ENCODE measurements at places on chromosomes 7 and 10.
A peak's percentile ranks its signal among the peaks of the same experiment; 100 is the strongest.

DNA sequence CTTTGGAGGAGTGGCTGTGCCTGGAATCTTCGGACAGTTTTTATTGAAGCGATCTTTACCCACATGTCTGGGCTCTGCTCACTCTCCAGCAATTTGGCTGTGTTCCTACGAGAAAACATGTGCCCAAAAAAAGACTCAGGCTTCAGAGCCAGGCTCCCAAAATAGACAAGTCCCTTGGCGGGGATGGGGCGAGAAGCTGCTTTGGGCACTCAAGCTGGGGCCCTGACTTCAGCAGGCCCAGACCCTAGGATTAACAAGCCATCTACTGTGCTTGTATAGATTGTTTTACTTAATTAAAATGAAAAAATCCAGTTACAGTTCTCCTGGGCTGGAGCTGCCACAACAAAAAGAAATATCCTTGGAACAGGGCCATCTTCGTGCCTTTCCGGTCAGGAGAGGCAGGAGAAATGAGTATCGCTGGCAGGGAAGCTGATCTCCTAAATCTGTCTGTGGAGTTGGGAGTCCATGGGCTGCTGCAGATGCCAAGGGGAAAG lies 51.4 kb upstream of the PDCD4 start:
- no peak for DNase-seq

DNA sequence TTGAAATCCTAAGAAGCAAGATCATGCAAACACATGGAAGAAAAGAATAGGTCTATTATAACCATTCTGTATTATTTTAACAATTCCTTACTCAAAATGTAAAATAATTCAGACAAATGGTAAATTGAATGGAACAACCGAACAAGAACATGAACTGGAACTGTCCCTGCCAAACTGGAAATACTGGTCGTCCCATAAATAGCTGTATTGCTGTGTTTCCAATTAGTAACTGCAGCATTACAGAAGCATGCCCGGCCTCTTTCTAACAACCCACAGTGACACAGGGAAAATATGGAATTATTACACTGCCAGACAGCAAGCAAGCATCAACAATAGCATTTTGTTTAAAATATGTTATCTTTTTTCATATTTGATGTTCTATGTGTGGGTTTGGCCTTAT lies 1138.5 kb upstream of the PHF14 start:
- no peak for DNase-seq

DNA sequence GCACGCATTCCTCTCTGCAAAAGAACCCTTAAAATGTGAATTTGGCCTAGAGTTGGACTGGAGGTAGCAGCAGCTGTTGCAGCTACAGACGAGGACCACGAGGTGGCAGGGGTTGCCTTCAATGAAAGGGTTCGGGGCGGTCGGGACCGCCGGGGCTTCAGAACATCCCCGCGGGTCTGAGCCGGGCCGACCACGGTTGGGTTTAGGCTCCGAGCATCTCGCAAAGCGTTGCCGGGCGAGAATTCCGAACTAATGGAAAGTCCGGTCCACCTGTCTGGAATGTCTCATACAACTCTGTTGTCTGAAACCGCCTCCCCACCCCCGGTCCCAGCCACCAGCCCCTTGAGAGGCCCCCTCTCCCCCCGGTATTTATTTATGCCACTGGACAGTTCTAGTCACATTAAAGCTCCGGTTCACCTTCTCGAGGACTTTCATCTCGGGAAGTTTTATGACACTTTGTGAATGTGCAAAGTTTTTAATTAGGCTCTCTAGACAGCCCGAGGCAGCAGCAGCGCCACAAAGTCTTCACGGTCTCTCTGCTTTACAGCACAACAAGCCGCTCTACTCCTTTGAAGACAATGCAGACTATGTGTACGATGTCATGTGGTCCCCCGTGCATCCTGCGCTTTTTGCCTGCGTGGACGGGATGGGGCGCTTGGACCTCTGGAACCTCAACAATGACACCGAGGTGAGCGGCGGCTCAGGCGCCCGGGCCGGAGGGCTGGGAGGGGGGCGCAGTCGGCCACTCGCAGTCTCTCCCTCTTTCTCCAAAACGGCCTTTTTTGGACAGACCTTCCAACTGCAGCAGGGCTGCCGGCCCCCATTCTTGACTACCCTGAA lies 246.2 kb downstream of the SLC25A13 start:
- DNase-seq: peak; percentile 67

- no peak for DNase-seq
Measured at GRCh38 chr7:30173058-30173897, 38.5 kb downstream of the MTURN start.

DNA sequence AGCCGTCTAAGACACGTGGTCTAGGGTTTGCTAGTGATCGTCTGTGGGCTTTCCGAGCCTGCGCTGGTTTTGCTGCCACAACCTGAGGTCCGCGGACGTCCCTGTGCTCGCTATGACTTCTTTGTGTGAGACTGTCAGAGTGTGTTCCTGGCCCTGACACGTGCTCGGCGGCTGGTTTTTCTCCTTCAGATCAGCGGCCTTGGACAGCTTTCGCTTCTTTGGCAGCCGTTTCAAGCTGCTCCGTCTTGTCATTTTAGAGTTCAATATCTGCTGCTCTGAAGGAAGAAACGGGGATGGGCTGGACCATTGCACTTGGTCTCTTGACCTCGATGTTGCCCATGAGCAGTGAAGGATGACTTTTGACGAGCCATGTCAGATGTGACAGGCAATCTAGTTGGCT lies 147.3 kb downstream of the MGMT start:
- no peak for DNase-seq

- DNase-seq: no peak
Measured at GRCh38 chr10:120115959-120116358, 223.4 kb downstream of the SEC23IP start.

GRCh38 chr7:39233851-39234529 lies 256.3 kb downstream of the POU6F2 start:
- DNase-seq: no peak

- no peak for DNase-seq
Measured at GRCh38 chr7:85469446-85470010, 282.7 kb upstream of the SEMA3D start.

- DNase-seq: no peak
Measured at GRCh38 chr10:119274519-119275045, 67.2 kb downstream of the GRK5 start.

- DNase-seq: no peak
Measured at GRCh38 chr7:75624134-75624832, 114.5 kb downstream of the HIP1 start.

DNA sequence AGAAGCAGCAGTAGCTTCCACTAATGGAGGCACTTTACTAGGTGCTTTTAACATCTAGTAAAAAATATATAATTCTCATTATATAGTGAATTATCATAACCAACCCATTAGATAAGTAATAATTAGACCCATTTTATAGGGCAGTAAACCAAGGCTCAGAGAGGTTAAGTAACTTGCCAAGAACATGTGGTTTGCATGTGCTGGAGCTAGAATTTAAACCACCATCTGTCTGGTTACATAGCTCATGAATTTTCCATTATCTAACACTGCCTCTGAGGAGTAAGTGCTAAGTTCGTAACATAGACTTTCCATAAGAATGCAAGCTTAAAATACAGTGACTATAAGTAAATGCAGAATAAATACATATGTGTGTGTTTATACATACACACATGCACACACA lies 41.9 kb downstream of the CREB3L2 start:
- DNase-seq: peak; percentile 23

DNA sequence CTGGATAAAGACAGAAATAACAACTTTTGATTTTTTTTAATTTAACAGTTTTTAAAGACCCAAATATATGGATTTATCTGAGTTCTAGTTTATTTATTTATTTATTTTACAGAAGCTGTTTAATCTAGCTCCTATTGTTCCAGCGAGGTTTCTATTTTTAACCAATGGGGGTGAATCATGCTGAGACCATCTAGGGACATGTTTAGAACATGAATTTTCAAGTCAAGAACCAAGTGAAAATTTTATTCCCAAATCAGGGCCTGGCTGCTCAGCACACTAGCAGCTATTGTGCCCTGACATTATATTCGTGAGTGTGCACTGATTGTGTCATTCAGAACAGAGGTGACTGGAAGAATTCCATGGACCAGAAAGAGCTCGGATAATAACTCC lies 24.6 kb upstream of the MPP7 start:
- no peak for DNase-seq

DNA sequence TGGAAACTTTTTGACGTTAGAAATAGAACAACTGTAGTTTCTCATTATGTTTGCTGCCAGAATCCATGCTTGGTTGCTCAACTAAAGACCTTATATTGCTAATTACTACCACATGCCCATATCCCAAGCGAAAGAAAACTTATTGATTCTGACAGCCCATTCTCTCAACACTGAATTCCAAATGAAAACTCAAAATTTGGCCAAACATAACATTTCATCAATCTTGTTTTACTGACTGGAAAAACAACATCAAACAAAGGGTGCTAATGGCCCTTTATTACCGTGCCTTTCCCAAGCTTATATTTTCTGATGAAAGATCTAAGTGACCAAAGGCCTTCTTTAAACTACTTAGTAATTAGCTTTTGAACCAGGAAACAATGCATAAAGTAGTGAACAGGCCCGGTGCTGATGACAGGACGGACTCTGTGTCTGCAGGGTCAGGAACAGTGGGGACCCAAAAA lies 531.8 kb downstream of the KCNMA1 start:
- DNase-seq: no peak

- no peak for DNase-seq
Measured at GRCh38 chr10:75926763-75927162, 495.3 kb downstream of the LRMDA start.

DNA sequence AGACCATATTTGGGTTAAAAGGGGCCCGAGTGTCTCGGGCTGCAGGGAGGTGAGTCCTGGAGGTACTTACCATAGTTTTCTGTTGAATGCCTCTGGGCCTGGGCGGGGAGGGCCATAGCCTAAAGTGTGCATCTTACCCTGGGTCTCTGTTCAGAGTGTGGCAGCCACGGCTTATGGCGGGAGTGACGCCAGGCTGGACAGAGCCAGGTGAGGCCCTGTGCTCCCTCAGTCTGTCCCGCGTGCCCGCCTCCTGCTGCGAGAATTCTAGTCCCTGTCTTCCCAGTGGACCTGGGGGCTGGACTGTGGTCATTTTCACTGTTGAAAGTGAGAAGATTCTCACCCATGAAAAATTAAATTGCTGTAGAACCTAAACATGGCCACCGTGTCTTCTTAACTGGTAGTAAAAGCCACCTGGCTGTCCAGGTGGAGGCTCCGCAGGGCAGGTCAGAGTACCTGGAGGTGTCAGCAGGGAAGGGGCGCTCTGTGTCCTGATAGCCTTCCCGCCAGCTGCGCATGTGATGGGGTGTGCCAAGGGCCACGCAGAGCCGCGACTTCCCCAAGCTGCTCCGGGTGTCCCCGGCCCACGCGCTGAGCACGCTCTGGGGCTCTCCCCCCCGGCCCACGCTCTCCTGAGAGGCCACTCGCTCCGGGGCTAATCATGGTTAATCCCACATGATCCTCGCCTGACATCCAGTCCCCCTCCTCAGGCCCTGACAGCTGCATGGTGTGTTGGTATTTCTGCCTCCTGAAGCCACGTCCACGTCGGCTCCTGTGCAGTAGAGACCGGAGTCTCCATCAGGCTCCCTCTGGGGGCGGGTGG lies 20.3 kb downstream of the INPP5A start:
- no peak for DNase-seq

GRCh38 chr10:88592906-88593305 lies 6.3 kb downstream of the LIPJ start:
- no peak for DNase-seq

DNA sequence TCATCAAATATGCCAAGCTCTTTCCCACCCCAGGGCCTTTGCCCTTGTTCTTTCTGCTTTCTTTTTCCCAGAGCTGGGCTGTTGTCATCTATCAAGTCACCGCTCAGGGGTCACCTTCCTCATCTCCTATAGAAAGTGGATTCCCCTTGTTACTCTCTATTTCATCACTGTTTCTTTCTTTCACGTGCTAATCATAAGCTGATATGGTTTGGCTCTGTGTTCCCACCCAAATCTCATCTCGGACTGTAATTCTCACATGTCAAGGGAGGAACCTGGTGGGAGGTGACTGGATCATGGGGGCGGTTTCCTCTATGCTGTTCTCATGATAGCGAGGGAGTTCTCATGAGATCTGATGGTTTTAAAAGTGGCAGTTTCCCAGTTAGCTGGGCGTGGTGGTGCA lies 17.0 kb upstream of the TIAL1 start:
- no peak for DNase-seq

DNA sequence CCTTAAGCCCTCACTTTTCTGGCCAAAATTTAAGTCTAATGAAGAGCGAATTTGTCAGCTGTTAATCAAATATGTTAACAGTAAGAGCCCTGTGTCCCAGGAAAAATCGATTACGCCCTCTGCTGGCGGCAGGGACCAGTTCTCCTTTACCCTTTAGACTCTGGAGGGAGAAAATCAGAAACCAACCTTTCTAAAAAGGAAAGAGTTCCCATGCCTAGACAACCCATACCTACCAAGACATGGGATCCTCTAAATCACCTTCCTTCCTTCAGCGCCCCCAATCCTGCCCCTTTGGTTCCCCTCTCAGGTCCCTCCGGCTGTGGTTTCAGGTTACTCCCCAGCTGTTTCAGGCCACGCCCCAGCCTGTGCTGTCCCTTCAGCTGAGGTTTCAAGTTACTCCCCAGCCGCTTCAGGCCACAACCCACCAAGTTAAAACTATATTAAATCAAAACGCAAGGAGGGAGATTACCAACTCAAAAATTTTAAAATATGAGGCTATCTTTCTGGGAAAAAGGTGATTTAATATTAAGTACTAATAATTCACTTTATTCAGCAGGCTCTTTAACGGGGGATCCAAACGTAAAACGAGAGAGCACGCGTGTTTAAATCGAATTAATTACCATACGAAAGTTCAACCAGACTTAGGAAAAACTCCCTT lies 1.4 kb upstream of the AKR1B15 start:
- DNase-seq: peak; percentile 82

GRCh38 chr7:51160990-51161615 lies 155.5 kb downstream of the COBL start:
- DNase-seq: peak; percentile 86

DNA sequence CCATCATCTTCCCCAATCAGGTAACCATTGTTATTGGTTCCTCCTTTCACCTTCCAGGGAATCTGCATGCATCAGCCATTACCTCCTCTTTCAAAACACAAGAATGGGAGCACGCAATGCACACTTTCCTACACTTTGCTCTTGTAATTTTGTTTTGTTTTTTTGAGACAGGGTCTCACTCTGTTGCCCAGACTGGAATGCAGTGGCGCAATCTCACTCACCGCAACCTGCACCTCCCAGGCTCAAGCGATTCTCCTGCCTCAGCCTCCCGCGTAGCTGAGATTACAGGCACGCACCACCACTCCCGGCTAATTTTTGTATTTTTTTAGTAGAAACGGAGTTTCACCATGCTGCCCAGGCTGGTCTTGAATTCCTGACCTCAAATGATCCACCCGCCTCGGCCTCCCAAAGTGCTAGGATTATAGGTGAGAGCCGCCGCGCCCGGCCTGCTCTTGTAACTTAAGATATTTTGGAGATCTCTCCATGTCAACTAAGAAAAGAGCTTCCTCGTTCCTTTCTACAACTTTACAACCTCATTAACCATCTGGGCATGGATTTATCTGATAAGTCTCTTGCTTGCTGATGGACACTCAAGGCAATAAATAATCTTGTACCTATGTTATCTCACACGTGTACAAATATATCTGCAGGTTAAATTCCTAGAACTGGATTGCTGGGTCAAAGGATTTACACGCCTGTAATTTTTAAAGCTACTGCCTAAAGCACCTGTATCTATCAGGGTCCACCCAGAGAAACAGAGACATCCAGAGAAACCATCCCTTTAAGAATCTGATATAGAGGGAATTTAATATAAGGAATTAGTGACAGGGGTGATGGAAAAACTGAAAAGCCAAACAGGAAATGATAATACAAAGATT lies 4.2 kb downstream of the CYTH3 start:
- no peak for DNase-seq

All from NAMALWA (cell line).